ENCODE measurements at places on chromosomes 1 and 21.
A peak's percentile ranks its signal among the peaks of the same experiment; 100 is the strongest.

- peaks cover 14% of the 10 kb centered on the region for H3K4me1 ChIP-seq
- H3K4me3 ChIP-seq = no peak overlapping the region
- H3K36me3 ChIP-seq = no peaks in the 10 kb centered on the region
- H3K27ac ChIP-seq = no peak overlapping the region
Observed at GRCh38 chr21:22224261-22224660, 1226.1 kb downstream of the NCAM2 start.

GRCh38 chr1:168223681-168224540, 1.9 kb upstream of the SFT2D2 start:
- H3K27ac ChIP-seq = no peak overlapping the region
- H3K4me3 ChIP-seq = no peak overlapping the region

- peaks cover 10% of the 10 kb centered on the region for H3K27me3 ChIP-seq
- H3K4me3 ChIP-seq = no peak overlapping the region
- H3K27ac ChIP-seq = no peak overlapping the region
- no peak for DNase-seq
- H3K36me3 ChIP-seq = no peaks in the 10 kb centered on the region
Observed at GRCh38 chr1:210074904-210075303, 136.9 kb downstream of the SYT14 start.

DNA sequence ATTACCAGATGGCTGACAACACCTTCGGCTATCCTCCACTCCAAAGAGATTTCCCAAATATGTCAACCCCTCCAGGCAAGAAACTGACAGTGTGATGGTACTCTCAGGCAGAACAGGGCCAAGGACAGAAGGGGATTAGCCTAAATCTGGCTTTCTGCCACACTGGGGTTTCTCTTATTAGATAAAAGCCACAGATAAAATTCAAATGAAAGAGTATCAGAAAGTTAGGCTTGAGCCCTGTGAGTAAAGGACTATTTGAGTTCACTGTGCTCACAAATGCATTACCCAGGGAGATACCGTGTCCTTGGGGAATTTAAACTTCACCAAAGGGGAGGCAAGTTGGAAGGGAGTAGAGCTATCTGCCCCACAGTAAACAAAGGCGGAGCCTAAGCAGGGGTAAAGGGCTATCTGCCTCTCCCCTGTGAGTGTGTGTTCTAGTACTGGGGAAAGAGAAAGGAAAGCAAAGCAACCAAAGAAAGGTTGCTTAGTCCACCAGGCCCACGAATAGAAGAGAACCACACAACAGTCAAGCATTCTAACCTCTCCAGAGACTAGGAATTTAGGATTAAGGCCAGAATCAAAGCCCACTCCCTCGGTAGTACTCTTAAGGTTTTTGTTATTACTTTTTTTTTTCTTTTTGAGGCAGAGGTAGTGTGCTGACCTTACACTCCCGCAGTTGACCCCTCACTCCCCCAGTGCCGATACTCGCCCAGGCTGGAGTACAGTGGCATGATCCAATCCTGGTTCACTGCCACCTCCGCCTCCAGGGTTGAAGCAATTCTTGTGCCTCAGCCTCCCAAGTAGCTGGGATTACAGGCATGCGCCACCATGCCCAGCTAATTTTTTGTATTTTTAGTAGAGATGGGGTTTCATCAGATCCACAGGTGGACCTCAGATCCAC, 12.7 kb downstream of the TPM3 start:
- H3K27me3 ChIP-seq = no peaks in the 10 kb centered on the region
- peaks cover 89% of the 10 kb centered on the region for H3K36me3 ChIP-seq
- H3K4me3 ChIP-seq = peak overlapping the region; percentile 98

GRCh38 chr1:45820173-45820572, 16.8 kb downstream of the MAST2 start:
- no peaks in the 10 kb centered on the region for H3K27me3 ChIP-seq
- H3K4me1 ChIP-seq = peaks cover 11% of the 10 kb centered on the region
- H3K4me3 ChIP-seq = no peak overlapping the region
- DNase-seq = no peak
- peaks cover 28% of the 10 kb centered on the region for H3K36me3 ChIP-seq

GRCh38 chr1:201554190-201554600, 15.3 kb downstream of the NAV1 start:
- H3K36me3 ChIP-seq = no peaks in the 10 kb centered on the region
- no peaks in the 10 kb centered on the region for H3K4me1 ChIP-seq
- no peaks in the 10 kb centered on the region for H3K27me3 ChIP-seq
- H3K27ac ChIP-seq = no peak overlapping the region

All from activated T-cell treated with anti-CD3 and anti-CD28 coated beads, Interleukin-2, amount 50 U/mL, for 24 hours (primary cell).